ENCODE measurements at places on chromosomes 12 and 14. TPM values are rescaled to one million over a fixed set of nuclear protein-coding genes. Genes with fewer than 3 reads are reported as not detected.
A peak's percentile ranks its signal among the peaks of the same experiment; 100 is the strongest.

GRCh38 chr12:105233041-105233905, 2.7 kb downstream of the APPL2 start:
- no peak for DNase-seq

Gene FGF23
- polyA plus RNA-seq, result not detected

Gene OVCH1
- polyA plus RNA-seq, result 0.54 TPM

- DNase-seq, result no peak
Measured at GRCh38 chr14:65115615-65116014, 13.3 kb upstream of the MAX start.

DNA sequence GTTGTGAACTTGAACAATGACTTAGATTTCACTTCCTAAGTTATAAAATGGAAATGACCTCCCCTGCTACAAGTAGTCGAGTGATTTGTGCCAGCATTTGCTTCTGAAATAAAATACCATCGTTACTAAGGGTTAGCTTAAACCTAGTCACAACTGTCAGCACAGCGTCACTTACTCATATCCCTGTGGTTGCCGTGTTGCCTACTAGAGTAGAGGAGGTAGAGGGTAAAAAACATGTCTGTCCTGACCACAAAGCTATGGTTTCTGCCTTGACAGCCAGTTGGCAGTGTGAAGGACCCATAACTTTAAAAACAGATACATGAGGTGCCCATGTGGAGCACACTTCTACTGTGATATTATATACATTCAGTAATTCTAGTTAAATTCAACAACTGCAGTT, 234.2 kb upstream of the RGS6 start:
- DNase-seq, result no peak

GRCh38 chr12:106910202-106910601, 45.5 kb upstream of the TMEM263 start:
- DNase-seq, result no peak

Gene NPFF
- 0.48 TPM for polyA plus RNA-seq

- peak; percentile 38 for DNase-seq
Measured at GRCh38 chr12:32305163-32305562, 94.2 kb upstream of the FGD4 start.

DNA sequence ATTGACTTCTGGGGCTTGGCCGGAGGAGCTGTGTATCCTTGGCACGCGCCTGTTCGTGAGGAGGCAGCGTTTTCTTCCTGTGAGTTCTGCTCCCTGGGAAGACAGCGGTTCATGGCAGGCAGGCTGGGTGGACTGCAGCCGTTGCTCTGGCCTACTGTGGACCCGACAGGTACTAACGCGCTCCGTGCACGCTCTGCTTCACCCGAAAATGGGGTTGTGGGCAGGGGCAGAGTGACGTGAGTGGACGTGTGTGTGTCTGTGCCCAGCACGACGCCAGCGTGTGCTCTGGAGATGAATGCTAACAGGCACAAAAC, 179.1 kb downstream of the KIF26A start:
- no peak for DNase-seq

DNA sequence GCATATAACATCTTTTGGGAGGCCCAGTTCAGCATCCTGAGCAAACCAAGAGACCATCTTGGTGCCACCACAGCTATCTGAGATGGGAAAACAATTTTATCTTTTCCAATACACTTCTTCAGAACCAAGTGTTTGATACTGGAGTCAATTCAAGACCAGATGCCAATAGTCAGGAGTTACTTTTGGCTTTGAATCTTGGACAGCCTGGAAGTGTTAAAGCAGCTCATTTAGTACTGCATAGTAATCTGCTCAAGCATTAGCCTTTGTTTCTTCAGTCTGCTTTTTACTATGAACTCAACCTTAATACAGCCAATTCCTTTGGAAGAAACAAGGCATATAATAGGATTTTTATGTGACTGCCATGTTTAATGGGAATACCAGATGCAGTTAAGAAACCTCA, 81.9 kb upstream of the TSPAN8 start:
- no peak for DNase-seq

Gene CDKN3
- polyA plus RNA-seq, result 20.2 TPM

Gene BRI3BP
- polyA plus RNA-seq, result 2.6 TPM

GRCh38 chr14:75877292-75877691, 104.5 kb downstream of the TGFB3 start:
- no peak for DNase-seq

Gene TOMM20L
- 1.8 TPM for polyA plus RNA-seq

Gene FAM90A1
- polyA plus RNA-seq, result 1.0 TPM

DNA sequence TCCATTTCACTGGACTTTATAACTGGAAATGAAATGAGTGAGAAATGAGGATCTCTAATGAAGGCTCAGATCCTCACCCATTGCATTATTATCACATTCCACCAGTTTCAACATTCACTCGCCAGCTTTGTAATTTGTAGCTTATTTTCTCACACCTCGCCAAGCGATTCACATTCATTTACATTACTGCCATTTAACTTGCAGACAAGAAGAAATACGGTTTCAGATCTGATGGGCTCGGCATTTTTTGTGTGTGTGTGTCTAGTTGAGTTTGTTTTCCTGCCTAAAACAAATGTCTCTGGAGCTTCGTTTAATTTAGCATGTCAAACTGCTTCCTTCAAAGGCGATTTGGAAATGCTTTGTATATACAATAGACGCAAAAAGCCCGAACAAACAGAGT, 132.2 kb downstream of the FLRT2 start:
- no peak for DNase-seq

DNA sequence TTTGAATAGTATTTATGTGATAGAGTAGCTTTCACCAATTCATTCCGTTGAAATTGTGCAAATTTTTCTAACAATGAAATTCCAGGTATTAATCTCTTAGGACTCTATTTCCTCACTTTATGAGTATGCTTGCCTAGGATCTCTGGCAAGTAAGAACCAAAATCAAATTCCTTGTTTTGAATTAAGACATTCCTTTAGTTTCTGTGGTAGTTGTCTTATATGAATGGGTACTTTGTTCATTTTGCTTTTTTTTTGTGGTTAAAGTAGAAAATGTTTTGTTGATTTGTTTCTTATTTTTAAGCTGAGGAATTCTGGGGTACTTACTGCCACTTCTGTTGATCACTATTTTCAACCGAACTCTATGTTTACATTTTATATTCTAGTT, 59.8 kb downstream of the KITLG start:
- no peak for DNase-seq

Gene TEAD4
- 134 TPM for polyA plus RNA-seq

DNA sequence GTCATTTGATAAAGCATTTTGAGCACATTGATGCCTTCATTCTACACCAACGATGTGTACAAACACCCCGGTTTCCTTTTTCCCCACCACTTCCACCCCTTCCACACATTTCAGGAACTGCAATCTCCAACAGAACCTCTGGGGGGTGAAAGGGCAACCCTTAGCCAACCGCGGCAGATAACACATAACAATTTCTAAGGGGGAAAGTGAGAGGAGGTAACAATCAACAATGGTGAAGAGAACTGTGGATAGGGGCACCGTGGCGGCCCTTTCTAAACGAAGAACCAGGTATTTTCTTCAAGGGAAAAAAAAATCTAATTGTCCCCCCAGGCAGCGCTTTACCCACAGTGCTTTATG, 1.1 kb downstream of the KITLG start:
- no peak for DNase-seq

- no peak for DNase-seq
Measured at GRCh38 chr12:47767216-47767724, 5.8 kb upstream of the SLC48A1 start.

Gene GPR162
- polyA plus RNA-seq, result 17.6 TPM

Gene CLEC4C
- polyA plus RNA-seq, result not detected

DNA sequence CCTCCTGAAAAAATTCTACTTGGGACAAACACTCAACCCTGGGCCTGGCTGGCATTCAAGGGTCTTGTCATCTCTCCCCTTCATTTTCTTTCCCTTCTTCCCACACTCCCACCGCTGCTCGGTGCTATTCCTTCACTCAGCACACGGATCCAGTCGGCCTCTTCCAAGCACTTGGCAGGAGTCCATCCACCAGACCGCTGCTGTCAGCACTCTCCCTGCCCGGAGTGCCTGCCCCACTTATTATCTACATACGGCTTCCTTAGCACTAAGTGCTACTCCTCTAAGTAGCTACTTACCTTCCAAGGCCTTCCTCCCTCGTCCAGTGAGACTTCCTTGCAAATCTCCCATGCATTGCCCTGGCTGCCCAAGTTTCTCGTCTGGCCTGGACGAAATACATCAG, 29.8 kb downstream of the CALM1 start:
- DNase-seq, result no peak

- no peak for DNase-seq
Measured at GRCh38 chr12:2544230-2544629, 250.5 kb upstream of the FKBP4 start.

DNA sequence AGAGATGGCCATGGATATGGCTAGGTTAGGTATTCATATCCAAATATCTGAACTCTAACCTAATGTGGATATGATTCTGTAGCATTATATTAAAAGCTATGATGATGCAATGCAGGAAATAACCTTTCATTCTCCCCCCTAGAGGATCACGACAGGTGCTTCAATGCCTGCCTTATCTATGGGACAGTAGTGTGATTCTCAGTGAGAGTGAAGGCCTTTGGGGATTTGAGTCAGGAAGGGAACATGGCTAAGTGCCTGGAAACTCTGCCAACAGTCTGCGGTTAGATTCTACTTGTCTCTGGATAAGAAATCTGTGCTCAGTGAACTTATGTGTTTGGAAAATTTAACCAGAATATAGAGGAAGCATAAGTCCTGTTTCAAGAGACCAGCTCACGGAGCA, 81.8 kb downstream of the SLC38A1 start:
- peak; percentile 27 for DNase-seq

- DNase-seq, result no peak
Measured at GRCh38 chr14:75236467-75236866, 42.2 kb upstream of the FOS start.

- no peak for DNase-seq
Measured at GRCh38 chr14:105388110-105388951, 10.0 kb upstream of the TEX22 start.

- peak; percentile 19 for DNase-seq
Measured at GRCh38 chr12:69639400-69640016, 28.8 kb upstream of the LRRC10 start.

Gene TSPAN8
- 1.3 TPM for polyA plus RNA-seq

Measured in hindlimb muscle (tissue), 1 donor.